ENCODE measurements at places on chromosomes 3 and 15.

- DNase-seq, result peak; percentile 77
Observed at GRCh38 chr15:88890495-88890894, 4.8 kb downstream of the HAPLN3 start.

GRCh38 chr3:9401986-9402385 lies 4.6 kb downstream of the SETD5 start:
- no peak for DNase-seq

DNA sequence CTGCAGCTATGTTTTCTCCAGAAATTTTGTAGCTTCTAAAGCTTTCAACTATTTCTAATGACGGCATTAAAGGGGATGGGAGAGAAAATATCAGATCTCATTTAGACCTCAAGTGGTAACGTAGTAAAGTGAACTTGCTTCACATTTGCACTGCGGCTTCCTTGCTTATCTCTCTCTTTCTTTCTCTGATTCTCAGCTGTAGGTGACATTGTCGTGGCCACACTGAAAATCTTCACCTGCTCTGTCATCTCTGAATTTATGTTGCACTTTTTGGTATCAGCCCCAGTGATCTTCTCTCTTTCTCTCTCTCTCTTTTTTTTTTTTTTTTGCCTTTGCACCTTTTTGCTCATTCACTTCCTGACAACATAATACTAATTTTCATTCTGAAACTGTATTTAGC lies 254.1 kb upstream of the SATB1 start:
- no peak for DNase-seq

GRCh38 chr3:157069846-157070677 lies 89.9 kb downstream of the CCNL1 start:
- DNase-seq, result no peak

GRCh38 chr3:62638316-62638715 lies 236.9 kb downstream of the CADPS start:
- DNase-seq, result no peak

DNA sequence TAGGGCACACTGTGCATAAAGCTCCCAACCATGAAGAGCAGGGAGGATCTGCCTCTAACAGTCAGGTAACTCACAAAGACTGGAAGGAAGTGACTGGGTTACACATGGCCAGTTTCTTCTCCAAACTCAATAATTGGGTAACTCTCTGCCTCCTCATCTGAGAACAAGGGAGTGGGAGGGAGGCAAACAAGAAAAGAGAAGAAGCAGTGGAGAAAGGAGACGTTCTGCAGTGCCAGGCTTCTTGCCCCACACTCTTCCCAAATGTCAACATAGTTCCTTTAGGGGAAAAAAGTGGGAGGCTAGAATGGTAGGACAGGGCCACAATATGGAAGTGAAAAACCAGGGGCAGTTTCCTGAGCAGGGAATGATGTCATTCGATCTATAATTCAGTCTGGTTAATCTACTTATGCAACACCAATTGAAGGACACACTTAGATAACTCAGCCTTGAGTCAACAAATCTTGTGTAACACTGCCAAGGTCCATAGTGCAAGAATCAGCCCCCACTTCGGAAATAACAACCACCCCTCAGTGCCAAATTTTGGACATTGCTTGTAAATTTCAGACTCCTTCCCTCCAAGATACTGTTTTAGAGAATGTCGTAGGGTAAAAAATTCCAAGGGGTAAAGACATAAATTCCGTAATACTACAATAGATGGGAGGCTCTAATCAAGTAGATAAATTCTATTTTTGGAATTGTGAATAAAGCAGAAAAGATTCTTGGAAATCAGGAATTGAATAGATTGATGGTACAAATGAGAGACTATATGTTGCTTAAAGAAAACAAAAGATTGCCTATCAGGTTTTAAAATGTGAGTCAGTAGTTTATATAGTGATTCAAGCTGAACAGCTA lies 143.0 kb downstream of the LPP start:
- peak; percentile 70 for DNase-seq

GRCh38 chr3:160540551-160540950 lies 24.8 kb downstream of the KPNA4 start:
- DNase-seq, result no peak

DNA sequence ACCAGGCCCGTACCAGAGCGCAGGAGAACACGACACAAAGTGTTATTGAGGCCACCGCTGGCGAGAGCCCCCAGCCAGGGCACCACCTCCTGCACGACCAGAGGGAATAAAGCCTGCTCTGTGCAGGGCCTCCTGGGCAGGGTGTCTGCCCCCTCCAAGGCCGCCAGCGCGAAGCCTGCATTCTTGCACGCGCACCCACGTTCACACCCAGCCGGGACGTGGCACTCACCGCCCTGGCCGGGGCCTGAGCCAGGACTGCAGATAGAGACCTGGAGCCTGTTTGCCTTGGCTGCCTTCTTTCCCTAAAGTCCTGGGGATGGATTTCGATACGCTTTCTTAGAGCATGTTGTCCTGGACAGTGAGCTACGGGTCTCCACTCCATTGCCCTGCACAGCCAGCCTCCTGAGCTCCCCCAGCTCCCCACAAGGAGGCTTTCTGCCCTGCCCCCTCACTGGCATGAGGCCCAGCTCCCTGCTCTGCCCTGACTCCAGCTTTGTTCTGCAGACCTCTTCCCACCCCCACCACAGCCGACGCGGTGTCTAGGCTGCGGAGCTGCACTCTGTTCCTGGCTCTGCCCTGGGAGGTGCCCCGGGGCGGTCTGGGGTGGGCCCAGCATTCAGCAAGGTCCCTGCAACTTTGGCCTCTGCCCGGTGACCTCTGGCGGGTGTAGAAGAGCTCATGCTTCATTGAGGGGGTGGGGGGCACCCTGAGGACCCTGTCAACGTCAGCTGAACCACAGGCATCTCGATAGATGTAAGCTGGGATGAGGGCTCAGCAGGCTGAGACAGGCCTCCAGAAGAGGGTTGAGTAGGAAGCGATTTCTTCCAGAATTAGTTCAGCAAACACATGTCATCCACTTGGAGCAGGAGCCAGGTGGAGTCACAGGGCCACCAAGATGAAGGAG lies 145.0 kb downstream of the LRRK1 start:
- no peak for DNase-seq

DNA sequence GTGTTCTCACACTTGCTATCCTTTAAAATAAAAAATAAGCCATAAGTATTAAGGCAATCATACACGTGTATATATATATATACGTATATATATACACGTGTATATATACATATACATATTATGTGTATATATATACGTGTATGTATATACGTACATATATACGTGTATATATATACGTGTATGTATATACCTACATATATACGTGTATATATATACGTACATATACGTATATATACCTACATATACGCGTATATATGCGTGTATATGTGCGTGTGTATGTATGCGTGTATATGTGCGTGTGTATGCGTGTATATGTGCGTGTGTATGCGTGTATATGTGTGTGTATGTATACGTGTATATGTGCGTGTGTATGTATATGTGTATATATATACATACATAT lies 477.3 kb upstream of the ARRDC4 start:
- DNase-seq, result no peak

DNA sequence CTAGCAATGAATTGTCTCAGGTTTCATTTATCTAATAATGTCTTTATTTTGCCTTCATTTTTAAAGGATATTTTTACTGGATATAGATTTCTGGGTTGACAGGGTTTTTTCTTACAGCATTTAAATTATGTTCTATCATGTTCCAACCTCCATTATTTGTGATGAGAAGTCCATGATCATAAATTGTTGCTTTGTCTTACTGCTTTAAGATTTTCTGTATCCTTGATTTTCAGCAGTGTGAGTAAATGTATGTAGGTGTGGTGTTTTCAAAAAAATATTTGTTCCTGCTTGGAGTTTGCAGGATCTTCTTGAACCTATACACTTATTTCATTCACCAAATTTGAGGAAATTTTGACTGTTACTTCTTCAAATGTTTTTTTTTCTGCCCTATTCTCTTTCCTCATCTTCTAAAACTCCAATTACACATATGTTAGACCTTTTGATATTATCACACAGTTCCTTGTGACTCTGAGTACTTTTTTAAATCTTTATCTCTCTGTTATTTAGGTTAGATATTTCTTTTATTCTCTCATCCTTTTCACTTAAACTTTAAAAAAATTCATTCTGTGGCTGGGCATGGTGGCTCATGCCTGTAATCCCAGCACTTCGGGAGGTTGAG lies 43.7 kb upstream of the SELENOK start:
- DNase-seq, result no peak

GRCh38 chr3:73707772-73708171 lies 83.0 kb upstream of the PDZRN3 start:
- no peak for DNase-seq

GRCh38 chr3:31534065-31534425 lies 1.3 kb downstream of the STT3B start:
- DNase-seq, result no peak

DNA sequence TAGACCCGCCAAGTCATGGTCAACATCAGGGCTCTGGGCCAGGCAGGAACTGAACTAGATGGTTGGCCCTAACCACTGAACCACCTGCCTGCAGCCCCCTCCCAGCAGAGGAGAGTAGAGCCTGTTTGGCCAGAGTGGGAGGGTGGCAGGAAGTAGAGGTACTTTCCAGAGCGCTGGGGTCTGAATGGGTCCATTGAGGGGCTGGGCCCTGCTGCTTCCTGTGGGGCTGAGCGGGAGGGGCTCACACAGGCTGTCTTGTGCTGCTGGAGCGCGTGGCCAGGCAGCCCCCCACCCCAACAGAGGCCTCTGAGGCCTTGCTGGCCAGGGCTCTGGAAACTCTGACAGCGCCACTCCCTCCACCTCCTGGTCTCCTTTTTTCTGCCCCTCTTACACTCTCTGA lies 17.4 kb downstream of the CSPG4 start:
- DNase-seq, result no peak

DNA sequence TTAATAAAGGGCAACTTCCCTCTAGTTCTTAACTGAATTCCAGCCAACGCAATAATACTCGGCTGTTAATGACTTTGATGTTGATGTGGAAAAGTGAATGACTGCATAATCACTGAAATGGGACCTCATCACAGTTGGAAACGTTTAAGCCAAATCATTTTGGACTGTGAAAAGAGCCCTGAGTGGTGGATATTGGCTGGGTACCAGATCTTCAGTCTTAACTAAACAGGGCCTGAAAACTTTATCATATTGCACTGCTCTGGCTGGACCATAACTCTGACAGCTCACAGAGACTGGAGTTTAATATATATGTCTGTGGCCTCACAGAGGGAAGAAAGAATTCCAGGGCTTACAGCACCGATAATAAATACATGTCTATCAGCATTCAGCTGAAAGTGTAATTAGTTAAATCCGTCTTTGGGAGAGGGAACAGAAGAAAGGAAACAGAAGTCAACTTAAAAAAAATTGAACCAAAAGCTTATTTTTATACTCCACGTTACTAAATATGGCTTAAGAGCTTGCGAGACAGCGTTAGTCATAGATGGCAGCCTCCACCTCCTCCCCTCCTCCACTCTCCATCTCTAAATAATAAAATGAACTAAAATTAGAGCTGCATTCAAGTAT lies 222.3 kb upstream of the CDIN1 start:
- DNase-seq, result no peak

GRCh38 chr15:68897016-68897415 lies 33.3 kb upstream of the SPESP1 start:
- DNase-seq, result no peak

- DNase-seq, result no peak
Observed at GRCh38 chr15:45587863-45588170, 638 bp downstream of the BLOC1S6 start.

- no peak for DNase-seq
Observed at GRCh38 chr3:123712077-123712860, 127.4 kb upstream of the HACD2 start.

DNA sequence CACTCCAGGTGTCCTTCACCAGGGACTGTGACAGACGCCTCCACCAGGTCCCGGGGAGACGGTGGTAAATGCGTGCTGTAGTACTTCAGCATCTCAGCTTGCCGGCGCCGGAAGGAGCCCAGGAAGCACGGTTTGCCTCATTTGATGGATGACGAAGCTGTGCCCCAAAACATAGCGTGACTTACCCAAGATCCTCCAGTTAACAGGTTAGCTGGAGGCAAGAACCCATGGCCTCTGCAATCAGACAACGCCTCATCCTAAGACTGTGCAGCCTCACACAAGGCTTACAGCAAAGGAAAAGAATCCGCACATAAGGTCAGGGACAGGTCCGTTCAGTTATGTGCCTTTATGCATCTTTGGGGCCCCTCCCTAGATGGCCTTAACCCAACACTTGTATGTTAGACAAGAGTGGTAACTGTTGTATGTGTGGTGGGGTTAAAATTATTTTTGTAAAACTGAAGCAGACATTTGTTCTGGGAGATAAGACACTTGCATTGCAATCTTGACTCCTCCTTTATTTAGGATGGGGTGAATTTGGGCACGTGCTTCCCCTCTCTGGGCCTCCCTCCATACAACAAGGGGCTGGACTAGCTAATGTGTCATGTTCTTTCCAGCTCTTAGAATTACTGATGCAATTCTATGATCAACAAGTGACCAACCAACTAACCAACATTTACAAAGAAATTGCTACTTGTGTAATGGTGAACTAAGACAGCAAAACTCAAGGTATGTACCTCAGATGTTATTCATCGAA lies 39.4 kb downstream of the VGLL4 start:
- DNase-seq, result no peak

- no peak for DNase-seq
Observed at GRCh38 chr3:54014067-54014466, 108.3 kb upstream of the CACNA2D3 start.

DNA sequence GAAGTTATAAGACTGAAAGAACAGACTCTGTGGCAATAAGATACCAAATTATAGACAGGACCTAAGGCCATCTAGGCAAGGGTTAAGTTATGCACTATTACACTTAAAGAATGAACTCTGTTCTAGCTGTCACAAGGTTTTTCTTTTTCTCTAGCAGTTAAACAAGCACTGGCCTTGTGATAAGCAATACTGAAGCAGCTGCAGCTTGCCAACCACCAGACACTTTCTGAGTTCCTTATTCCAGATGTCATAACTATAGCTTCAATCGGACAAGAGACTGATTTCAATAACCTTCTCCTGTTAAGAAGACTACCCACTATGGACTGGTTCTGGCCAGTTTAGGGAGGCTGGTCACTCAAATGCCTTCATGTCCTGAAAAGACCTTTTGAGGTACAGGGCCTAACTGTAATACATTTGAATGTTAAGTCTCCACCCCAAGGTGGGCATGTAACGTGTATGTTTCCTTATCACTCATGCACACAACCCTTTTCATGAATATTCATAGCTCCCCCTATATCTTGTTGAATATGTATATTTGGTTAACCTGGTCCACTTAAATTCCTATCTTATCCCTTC lies 85.8 kb downstream of the CFAP20DC start:
- DNase-seq, result no peak

DNA sequence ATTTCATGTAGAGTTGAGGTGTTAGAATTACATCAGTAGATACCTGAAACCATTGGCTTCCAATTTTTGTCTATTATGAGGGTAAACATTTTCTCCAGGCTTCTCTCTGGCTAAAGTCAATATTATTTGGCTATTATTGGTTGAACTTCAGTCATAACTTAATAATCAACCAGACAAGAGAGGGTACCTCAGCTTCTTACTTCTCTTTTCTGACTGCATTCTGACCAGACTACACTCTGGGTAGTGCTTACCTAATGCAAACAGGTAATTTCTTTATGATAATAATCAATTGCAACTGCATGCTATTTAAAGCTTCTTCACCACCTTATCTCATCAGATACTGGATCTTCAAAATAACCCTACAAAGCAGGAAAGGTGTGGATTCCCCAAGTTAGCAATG lies 85.1 kb downstream of the ANP32A start:
- no peak for DNase-seq
